Activated CD4-positive, alpha-beta T cell treated with anti-CD3 and anti-CD28 coated beads, Interleukin-2, amount 10 ng/mL, durations not matched to agents 7 days and 5 days (primary cell): ENCODE measurements at places on chromosomes 11 and 22. TPM values are rescaled to one million over a fixed set of nuclear protein-coding genes. Genes with fewer than 3 reads are reported as not detected.

The NTM gene
- total RNA-seq = not detected

The CARD18 gene
- not detected for total RNA-seq

The APOBEC3H gene
- 46.0 TPM for total RNA-seq

The DBX1 gene
- total RNA-seq = not detected

The ARSA gene
- total RNA-seq = 66.5 TPM

GRCh38 chr11:12173111-12173510 is 62.7 kb downstream of the MICAL2 start:
- DNase-seq = no peak

GRCh38 chr11:133175103-133175502 is 357.2 kb downstream of the OPCML start:
- DNase-seq = no peak

- no peak for DNase-seq
These were observed 24.1 kb upstream of the CDC42EP2 start for GRCh38 chr11:65290448-65291165.

GRCh38 chr11:75055511-75055910 is 41.2 kb downstream of the OR2AT4 start:
- no peak for DNase-seq

GRCh38 chr11:8757533-8757932 is 74.9 kb downstream of the RPL27A start:
- DNase-seq = no peak

- no peak for DNase-seq
These were observed 47.5 kb upstream of the SCUBE2 start for GRCh38 chr11:9138612-9139579.

DNA sequence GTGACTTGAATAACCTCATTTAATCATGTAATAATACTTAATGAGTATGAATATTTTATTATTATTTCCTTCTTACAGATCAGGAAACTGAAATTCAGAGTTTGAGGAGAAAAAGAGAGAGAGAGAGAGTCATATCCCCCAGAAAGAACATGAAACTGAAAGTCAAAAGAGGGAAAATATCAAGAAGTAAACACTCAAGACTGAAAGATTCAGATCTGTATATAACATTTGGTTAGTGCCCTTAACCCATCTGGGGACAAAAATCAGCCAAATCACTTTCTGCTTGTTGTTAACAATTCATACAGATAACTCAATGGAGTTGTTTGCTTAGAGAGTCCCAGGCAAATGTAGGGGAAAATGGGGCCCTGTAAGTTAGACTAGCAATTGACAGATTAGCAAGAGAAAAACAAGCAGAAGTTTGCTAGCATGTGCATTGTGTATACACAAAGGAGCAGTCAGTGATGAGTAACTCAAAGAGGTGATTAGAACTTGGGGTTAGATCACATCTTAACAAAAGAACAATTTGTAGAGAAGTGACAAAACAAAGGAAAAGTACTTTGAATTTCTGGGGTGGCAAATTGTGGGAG is 25.9 kb upstream of the MMP13 start:
- no peak for DNase-seq

DNA sequence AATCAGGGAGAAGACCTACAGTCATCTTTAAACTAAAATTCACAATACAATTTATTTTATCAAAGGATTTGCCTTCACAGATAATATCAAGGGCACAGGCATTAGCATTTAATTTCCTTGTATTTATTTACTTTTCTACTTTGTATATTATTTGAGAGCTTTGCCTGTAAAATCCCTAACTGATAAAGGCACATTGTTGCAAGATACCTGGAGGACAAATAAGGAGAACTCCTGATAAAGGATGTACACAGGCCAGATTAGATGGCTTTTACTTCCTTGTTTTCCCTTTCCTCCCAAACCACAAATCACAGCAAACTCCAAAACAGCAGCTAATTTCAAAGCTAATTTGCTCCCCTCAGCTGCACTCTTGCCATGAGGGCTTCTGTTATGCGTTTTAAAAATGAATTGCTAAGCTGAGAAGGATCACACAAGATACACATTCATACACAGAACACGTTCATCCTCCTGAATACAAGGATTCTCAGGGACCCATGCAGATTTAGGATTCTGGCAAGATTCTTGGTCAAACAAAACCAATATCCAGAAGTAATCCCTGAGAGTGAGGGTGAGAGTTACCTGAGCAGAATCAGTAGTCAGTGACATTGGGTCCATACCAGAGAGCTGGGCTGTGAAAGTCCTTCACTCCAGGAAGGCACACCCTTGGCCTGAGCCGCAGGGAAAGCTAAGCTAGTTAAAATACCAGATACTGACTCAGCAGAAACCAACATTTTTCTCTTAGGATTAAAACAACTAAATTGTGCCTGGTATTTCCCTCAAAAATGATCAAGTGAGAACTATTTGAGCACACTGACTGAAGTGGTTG is 100.3 kb upstream of the CLPB start:
- no peak for DNase-seq

- DNase-seq = no peak
These were observed 14.6 kb downstream of the PHLDA2 start for GRCh38 chr11:2914455-2915195.

- DNase-seq = no peak
These were observed 36.3 kb upstream of the CFAP300 start for GRCh38 chr11:102010776-102011494.

- no peak for DNase-seq
These were observed 19.0 kb downstream of the SMCO4 start for GRCh38 chr11:93524173-93524536.
